ENCODE measurements at places on chromosomes 12 and 14.

- DNase-seq, result peak; percentile 98
These were observed 65.4 kb downstream of the C14orf132 start for GRCh38 chr14:96104469-96105057.

DNA sequence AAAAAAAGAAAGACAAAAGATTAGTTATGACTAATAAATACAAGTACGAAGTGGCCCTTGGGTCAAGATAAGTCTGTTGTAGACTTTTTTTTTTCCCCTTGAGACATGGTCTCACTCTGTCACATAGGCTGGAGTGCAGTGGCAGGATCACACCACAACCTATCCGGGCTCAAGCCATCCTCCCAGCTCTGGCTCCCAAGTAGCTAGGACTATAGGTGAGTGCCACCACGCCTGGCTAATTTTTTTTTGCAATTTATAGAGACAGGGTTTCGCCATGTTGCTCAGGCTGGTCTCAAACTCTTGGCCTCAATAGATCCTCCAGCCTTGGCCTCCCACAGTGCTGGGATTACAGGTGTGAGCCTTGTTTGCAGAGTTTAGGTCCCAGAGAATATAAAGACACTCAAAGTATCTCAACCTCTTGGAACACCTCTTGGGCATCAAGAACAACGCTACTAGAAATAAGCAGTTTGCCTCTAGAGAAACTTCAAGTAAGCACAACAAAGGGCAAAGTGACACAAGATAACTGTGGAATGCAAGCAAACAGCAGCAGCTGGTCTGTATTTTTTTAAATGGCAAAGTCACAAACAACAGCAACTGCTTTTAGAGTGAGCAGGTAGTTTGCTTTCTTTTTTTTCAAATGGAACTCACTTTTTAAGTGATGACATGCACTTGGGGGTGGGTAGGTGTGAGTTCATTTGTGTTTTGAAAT, 3.9 kb upstream of the MDM2 start:
- no peak for DNase-seq

- no peak for DNase-seq
These were observed 977.9 kb downstream of the TMTC2 start for GRCh38 chr12:83664650-83665049.

GRCh38 chr14:72104011-72104613, 171.9 kb downstream of the RGS6 start:
- no peak for DNase-seq

DNA sequence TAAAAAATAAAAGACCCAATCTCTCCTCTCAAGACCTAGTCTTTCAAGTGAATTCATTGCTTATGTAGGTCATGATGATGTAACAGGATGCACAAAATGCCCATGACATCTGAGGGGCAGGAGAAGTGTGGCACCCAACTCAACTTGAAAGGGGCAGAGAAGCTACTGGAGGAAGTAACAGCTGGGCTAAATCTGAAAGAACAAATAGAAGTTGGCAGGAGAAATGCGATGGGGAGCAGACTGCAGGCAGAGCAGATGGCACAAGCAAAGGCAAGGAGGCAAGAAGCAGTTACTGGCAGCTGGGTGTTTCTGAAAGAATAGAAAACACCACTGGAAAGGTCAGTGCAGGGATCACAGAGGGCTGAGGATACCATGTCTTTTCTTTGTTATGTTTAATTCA, 14.6 kb downstream of the SLC38A4 start:
- DNase-seq, result no peak

DNA sequence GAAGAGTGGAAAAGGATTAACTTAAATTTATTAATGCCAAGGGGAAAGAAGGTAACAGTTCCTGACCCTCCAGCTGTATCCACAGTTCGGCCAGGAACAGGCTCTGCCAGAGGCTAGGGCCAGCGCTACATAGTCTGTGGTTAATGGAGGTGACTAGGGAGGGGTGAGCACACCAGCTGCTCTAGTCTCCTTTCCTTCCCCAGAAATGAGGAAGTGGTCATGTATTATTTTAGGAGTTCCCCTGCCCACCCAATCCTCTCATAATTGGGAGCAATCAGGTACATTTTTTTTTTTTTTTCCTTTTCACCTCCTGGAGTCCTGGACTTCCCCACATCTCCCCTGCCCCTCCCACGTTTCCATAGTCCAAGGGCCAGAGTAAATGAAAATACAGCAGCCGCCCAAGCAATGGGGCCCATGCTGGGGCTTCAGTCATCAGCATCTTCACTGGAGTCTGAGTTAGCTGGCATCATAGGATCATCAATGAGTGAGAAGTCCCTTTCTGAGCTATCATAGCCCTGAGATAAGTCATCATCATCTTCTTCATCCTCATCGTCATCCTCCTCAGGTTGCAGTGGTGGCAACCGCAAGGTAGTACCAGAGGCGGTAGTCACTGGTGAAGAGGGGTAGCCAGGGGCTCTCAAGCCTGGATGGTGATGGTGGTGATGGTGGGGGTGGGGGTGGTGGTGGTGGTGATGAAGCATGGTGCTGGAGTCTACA, 1.5 kb upstream of the SUPT16H start:
- no peak for DNase-seq

GRCh38 chr14:39267608-39268005, 33.9 kb downstream of the MIA2 start:
- DNase-seq, result no peak

Measured in smooth muscle cell of the brain vasculature (primary cell).